ENCODE measurements at places on chromosomes 12 and 14.
A peak's percentile ranks its signal among the peaks of the same experiment; 100 is the strongest.

GRCh38 chr14:73762375-73762822, 48.2 kb upstream of the PNMA1 start:
- DNase-seq = no peak

GRCh38 chr14:103818422-103818821, 29.0 kb downstream of the PPP1R13B start:
- no peak for DNase-seq

DNA sequence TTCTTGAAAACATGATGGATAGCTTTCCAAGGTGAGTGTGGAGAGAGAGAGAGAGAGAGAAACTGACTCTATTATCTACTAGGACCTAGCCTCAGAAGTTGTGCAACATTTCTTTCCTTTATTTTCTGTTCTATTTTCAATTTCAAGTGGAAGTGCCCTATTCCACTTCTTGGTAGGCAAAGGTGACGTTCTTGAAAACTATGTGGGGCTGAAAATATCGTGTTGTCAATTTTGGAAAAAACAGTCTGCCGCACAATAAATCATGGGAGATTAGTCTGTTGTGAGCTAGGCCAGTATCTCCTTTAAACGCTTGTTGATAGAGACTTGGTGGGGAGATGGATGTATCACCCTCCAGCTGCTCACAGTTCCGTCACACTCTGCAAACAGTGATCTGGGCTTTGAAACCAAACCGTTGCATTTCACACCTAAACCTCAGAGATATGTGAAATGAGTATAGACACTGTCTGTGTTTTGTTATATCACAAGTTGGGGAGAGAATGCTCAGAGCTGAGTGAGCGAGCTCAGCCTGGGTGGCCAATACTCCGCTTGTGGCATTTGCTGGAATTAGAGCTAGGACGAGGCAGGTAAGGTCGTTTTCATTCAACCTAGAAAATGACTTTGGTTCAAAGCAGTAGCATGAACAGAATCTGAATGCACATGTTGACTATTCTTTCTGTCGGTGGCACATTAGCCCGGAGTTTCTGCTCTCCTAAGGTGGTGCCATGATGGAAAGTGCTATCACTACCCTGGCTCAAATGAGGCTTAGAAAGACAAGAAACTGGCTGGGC, 75.1 kb upstream of the ST8SIA1 start:
- DNase-seq = no peak

DNA sequence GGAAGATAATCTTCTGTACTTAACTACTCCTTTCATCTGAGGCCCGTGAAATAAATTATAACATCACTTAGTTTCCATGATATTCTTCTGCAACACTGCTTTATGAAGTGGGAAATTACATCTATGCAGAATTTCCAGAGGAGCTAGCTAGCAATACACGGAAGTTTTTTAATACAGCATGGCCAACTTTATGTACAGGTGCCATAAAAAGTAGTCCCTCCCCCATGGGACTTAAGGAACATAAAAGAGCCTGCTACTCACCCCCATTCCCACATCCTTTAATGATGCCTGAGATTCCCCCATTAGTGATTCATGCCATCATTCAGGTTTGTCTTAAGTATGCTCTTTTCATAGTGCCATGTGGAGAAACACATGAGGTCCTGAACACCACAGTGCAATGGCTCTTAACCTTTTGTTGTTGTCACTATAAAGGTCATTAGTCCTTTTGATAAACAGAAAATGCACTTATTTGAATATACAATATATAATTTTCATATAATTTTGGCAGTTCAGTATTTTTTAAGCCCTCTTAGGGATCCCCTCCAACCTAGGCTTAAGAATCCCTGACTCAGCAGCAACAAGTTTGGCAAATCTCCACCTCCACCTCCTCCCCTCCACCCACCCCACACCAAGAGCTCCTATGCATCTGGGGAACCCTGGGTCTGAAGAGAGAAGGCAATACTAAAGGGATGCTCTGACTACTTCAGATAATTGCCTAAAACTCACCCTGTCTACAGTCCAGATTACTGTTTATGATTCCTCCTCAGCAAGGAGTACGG, 37.3 kb downstream of the DCAF5 start:
- DNase-seq = no peak

DNA sequence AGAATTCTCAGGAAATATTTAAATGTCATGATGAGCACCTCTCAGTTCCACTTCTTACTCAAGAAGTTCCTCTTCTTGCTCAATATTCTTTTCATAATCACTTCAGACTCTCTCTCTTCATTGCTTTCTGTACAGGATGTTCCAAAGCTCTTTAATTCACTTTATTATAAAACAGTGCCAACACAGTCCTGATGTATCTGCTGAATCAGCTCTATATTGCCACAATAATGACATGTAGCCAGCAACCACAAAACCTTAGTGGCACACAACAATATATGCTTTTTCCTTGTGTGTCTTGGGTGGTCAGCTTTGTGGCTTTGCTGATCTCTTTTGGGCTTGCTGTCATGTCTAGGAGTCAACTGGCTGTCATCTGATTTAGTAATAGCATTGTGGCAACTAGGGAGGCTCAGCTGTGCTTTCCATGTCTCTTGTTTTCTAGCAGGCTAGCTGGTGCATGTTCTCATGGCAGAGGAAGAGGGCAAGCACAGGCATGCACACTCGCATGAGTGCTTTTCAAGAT, 52.8 kb upstream of the SLC2A13 start:
- DNase-seq = no peak

GRCh38 chr12:109461846-109462756, 15.0 kb downstream of the KCTD10 start:
- no peak for DNase-seq

- DNase-seq = no peak
Observed at GRCh38 chr12:121017966-121018491, 1.7 kb upstream of the C12orf43 start.

DNA sequence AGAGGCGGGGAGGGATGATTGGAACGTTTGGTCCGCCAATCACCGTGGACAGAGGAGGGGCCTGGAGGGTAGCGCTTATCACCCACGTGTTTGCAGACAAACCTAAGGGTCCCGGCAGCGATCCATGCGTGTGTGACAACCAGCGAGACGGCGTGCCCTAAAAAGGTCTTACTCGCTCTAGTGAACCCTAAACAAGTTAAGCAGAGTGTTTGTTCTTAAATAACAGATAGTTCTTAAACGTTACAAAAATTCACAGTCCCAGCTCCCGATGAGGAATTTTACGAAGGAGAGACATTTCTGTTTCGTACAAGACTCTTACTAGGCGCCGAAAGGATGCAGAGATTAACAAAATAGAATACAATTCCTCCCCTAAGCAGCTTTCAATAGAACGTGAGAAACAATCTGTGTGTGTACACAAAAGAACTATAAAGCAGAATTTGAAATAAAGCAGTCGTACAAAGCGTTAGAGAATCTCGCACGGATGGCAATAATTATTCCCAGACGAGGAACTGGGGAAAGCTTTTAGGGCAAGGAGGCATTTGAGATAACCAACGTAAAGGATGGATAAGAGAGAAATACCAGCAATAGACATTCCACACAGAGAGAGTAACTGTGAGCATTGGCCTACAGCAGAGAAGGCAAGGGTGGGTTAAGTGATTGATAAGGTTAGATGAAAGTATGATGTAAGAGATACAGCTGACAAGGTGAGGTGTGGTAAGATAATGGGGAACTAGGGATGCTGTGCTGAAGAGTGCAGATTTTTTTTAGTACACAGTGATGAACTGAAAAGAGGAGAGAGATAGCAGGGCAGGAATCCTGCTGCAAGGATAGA, 831 bp upstream of the RPS6KA5 start:
- DNase-seq = no peak

GRCh38 chr12:68115281-68115680, 44.3 kb downstream of the IFNG start:
- DNase-seq = no peak

- DNase-seq = no peak
Observed at GRCh38 chr14:47536341-47536740, 139.1 kb downstream of the MDGA2 start.

GRCh38 chr12:88433997-88434703, 146.1 kb downstream of the KITLG start:
- no peak for DNase-seq

GRCh38 chr12:121533394-121534090, 47.3 kb downstream of the KDM2B start:
- DNase-seq = no peak

GRCh38 chr12:100554608-100555077, 18.8 kb upstream of the GAS2L3 start:
- DNase-seq = peak; percentile 74

DNA sequence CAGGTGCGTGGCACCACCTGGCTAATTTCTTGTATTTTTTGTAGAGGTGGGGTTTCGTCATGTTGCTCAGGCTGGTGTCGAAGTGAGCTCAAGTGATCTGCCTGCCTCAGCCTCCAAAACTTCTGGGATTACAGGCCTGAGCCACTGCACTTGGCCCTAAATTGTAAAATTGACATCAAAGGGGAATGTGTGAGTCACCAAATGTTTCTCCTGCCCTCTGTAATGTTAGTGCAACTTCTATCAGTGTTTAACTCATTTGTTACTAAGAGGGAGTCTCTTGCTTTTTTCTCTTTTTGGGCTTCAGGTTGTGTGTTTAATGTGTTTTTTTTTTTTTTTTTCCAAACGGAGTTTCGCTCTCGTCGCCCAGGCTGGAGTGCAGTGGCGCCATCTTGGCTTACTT, 2.3 kb downstream of the TULP3 start:
- no peak for DNase-seq

GRCh38 chr12:22899184-22899583, 274.2 kb downstream of the ETNK1 start:
- no peak for DNase-seq

GRCh38 chr14:71193663-71194062, 286.4 kb downstream of the PCNX1 start:
- DNase-seq = no peak

GRCh38 chr14:86654558-86655184, 1124.7 kb downstream of the FLRT2 start:
- peak; percentile 40 for DNase-seq

GRCh38 chr12:125386652-125387051, 321.4 kb downstream of the AACS start:
- DNase-seq = no peak

- no peak for DNase-seq
Observed at GRCh38 chr14:42140831-42141279, 534.2 kb downstream of the LRFN5 start.

DNA sequence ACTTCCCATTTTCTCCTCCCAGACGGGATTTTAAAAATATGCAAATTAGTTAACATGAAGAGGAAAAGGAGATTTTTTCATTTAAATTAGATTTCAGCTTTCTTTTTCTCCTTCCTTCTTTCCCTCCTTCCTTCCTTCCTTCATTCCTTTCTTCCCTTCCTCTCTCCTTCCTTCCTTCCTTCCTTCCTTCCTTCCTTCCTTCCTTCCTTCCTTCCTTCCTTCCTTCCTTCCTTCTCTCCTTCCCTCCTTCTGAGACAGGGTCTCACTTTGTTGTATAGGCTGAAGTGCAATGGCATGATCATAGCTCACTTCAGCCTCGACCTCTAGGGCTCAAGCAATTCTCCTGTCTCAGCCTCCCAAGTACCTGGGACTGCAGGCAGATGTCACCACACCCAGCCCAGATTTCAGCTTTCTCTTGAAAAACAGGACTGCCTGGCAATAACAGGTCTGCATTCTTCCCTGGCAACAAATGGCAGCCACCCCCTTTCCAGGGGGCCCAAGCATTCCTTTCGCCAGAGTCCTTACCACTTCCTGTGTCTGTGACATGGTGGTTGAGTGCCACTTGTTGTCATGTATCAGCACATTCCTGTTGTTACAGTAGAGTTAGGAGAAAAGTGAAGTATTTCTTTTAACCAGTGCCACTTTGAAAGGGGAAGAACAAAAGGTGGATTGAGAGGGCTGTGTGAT, 119.1 kb downstream of the PTPN11 start:
- DNase-seq = peak; percentile 63

GRCh38 chr14:91315844-91316267, 71.4 kb upstream of the GPR68 start:
- no peak for DNase-seq

- no peak for DNase-seq
Observed at GRCh38 chr12:83082690-83083276, 396.1 kb downstream of the TMTC2 start.

DNA sequence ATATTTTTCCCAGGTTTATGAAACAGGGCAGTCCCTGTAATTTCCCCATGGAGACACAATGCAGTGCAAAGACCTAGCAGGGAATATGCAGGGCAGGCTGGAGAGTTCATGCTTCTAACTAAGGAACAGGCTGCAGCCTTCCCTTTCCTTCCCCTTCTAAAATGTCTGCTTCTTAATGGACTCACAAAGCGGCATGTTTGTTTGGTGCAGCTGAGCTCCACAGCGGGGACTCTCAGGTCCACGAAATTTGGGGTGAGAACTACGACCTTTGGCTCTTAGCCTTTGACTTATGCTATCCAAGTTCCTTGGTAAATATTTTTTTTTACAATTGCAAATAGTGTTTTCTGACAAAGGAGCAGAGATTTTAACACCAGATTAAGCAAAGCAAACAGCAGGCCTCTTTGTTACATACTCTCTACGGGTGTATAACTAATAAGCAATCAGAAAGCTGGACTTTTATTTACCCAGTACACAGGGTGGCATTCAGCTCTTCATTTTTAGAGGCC, 323.6 kb downstream of the ZFP36L1 start:
- no peak for DNase-seq

GRCh38 chr12:88684170-88684569, 103.9 kb upstream of the KITLG start:
- DNase-seq = no peak

DNA sequence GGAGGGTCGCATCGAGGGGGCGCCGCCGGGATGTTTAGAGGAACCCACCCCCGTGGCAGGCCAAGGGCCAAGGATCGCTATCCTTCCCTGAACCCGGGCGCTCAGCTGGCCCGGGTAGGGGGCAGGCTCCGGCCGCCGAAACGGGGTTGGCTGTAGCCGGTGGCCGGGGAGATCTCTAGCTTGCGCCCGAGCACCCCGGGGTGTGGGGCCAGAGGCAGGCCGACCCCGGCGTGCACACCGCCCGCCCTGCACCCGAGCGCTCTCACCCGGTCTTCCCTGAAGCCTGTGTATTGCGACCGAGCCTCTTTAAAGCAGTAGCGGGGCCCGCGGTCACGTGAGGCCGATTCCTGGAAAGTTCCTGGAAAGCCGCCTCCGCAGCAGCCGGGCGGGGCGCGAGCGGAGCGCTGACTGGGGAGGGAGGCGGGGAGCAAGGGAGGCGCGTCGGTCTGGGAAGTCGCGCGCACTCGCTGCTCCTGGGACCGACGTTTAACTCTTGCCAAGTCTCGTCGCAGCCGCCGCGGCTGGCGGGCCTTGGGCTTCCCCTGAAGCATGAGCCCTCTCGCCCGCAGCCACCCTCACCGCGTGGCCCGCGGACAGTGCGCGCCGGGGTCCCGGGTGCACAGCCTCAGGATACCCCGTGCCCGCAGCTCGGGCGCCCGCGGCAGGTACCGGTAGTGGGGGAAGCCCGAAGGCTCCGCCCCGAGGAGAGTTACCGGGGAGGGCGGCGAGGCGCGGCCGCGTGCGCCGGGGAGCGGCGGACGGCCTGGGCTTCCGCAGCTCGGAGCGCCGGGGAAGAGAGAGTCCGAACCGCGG, 1.7 kb upstream of the SOCS2 start:
- peak; percentile 72 for DNase-seq

- DNase-seq = no peak
Observed at GRCh38 chr14:34628681-34629135, 1.2 kb downstream of the SNX6 start.
